ENCODE measurements at places on chromosomes 7 and 10.

GRCh38 chr10:7036951-7037350 lies 373.9 kb downstream of the SFMBT2 start:
- DNase-seq = no peak

- DNase-seq = no peak
These were observed 75.6 kb upstream of the GPR22 start for GRCh38 chr7:107394276-107394675.

DNA sequence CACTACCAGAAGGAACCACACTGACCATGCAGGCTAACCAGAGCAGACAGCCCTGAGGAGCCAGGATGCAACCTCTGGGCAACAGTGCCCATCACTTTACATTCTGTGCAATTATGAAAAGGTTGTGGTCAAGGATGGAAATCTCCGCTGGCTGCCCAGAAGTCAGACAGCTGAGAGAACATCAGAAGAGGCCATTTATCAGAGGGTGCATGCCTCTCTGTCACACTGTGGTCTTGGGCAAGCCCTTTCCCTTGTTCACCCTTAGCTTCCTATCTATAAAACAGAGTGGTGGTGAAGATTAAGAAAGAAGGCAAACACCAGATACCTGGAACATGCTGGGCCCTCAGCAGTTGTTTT lies 120.7 kb upstream of the GDF10 start:
- DNase-seq = no peak

GRCh38 chr7:73448609-73449008 lies 15.0 kb downstream of the FZD9 start:
- no peak for DNase-seq

- DNase-seq = no peak
These were observed 6.3 kb downstream of the ALDH18A1 start for GRCh38 chr10:95650232-95650631.

- DNase-seq = no peak
These were observed 187.7 kb downstream of the MTERF1 start for GRCh38 chr7:91692800-91693199.

DNA sequence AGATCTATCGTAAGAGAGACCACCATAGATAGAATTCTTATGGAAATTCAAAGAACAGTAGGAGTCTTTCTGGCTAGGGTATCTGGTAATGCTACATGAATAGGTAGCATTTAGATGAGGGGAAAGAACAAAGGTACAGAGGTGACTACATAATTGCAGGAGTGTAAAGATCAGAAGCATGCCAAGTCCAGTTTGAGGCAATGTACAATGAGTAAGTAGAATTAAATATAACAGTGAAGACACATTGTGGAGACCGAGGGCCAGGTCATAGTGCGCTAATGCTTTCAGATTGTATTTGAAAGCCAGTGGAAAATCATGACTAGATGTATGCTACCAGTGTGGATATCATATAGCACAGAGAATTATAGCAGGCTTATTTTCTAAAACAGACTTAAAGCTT lies 1611.6 kb upstream of the LRRTM3 start:
- DNase-seq = no peak

- DNase-seq = no peak
These were observed 33.3 kb upstream of the CAPZA2 start for GRCh38 chr7:116829041-116829440.

GRCh38 chr7:40541336-40541735 lies 406.5 kb downstream of the SUGCT start:
- no peak for DNase-seq

DNA sequence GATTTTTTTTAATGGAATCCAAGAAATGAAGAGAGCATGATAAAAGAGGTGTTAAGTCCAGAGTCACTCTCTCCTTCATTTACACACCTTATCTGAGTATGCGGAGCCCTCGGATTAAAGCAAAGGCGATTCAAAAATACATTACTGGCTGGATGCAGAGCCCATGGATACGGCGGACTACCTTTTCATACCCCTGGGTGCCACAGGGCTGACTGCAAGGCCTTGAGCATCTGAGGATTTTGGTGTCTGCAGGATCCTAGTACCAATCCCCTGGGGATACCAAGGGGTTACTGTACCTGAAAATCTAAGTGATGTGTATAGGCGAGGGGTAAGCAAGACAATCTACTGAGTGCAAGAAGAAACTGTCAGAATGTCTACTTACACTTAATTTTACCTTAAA lies 20.5 kb downstream of the PIP4K2A start:
- no peak for DNase-seq

DNA sequence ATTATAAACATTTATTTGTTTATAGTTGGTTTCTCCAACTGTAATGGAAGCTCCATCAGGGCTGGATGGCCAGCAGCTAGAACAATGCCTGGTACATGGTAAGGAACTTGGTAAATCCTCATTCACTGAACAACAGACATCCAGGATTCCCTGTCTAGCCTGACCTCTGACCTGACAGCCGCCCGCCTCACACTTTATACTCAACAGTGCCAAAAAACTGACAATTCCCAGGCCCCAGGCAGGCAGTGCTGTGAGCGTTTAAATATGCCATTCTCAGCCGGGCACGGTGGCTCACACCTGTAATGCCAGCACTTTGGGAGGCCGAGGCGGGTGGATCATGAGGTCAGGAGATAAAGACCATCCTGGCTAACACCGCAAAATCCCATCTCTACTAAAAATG lies 55.9 kb downstream of the RSU1 start:
- DNase-seq = no peak

- no peak for DNase-seq
These were observed 19.1 kb downstream of the ACADSB start for GRCh38 chr10:123027861-123028260.

- no peak for DNase-seq
These were observed 54.6 kb downstream of the AFAP1L2 start for GRCh38 chr10:114349522-114350215.

GRCh38 chr10:44651834-44652233 lies 259.3 kb upstream of the TMEM72 start:
- DNase-seq = no peak

DNA sequence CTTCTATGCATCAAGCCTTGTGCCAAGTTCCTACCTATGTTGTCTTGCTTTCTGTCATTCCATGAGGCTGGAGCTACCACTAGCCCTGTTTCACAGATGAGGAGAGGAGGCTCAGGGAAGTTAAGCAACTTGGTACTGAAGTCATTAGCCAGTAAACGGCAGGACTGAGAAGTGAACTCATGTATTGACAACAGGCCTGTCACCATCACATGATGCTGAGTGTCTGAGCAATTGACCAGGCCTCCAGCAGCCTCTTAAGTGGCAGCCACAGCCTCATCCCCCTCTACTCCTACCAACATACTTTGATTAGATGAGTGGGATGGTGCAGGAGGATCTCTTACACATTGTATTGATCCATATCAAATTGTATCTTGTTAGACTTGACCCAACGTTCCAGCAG lies 317.6 kb downstream of the GRID1 start:
- no peak for DNase-seq

GRCh38 chr7:113891828-113892227 lies 27.0 kb downstream of the PPP1R3A start:
- no peak for DNase-seq

GRCh38 chr7:88919478-88920131 lies 124.1 kb upstream of the TEX47 start:
- no peak for DNase-seq

- DNase-seq = no peak
These were observed 297.1 kb downstream of the CACNA2D1 start for GRCh38 chr7:82146491-82146890.

DNA sequence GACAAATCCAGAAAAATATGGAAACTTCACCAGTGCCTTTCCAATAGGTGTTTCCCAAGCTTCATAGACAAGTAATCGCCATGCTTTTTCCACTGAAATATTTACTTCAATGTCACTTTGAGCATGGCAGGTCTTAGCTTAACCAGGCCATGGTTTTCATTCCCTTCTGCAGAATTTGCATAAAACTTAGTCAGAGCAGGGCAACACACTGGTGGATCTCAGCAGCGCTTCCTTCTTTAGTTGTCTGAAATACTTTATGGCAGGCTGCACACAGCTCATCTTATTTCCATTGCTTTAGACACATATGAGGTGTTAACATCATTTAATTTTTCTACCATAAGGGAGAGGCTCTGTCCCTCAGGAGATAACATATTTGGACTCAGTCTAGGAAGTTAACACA lies 102.9 kb upstream of the AHR start:
- DNase-seq = no peak

- no peak for DNase-seq
These were observed 34.0 kb downstream of the HSPA12A start for GRCh38 chr10:116708391-116708821.

All from stimulated activated CD8-positive, alpha-beta memory T cell treated with anti-CD3 and anti-CD28 coated beads, Interleukin-4, amount 100 ng/mL, for 48 hours (primary cell).